Hematopoietic multipotent progenitor cell treated with erythropoietin and hydrocortisone succinate and interleukin-3 and kit ligand, for 6 days (in vitro differentiated cells): ENCODE measurements at places on chromosomes 11 and 22.
A peak's percentile ranks its signal among the peaks of the same experiment; 100 is the strongest.

- DNase-seq = no peak
Observed at GRCh38 chr11:114137838-114138237, 78.3 kb downstream of the ZBTB16 start.

- no peak for DNase-seq
Observed at GRCh38 chr11:83020942-83021779, 50.5 kb downstream of the RAB30 start.

- DNase-seq = peak; percentile 21
Observed at GRCh38 chr22:45552580-45553350, 50.1 kb downstream of the FBLN1 start.

DNA sequence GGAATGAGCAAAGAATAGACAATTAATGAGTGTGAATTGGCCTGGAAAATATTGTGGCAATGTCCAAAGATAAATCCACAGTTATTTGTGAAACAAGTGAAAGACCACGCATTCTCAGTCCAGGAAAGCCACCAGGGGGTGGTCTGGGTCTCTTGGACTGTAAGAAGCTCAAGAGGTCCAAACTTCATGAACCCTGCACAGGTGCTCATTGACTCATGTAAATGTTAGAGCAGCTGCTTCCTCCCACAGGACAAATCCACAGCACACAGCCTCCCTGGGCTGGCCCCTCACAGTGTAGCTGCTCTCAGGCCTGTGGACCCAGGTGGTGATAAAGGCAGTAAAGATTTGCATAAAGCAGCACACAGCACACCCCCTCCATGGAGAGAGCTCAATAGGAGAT lies 114.0 kb downstream of the ZNF280B start:
- no peak for DNase-seq

DNA sequence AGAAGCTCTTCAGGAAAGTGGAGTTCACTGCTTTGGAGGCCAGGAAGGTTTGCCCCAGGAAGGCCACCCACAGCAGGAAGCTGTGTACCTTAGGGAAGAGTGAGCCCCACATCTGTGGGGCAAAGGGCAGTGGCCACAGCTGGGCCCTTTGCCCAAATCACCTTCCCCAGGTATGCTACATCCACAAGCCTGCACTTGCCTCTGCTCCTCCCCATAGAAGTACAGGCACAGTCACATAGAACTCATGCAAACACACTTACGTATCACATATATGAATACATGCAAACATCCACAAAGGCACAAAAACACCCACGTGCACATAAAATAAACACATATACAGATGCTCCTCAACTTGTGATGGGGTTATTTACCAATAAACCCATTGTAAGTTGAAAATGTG lies 2.1 kb downstream of the TRIM29 start:
- DNase-seq = no peak

- DNase-seq = no peak
Observed at GRCh38 chr11:2768471-2769408, 68.9 kb upstream of the KCNQ1OT1 start.

- no peak for DNase-seq
Observed at GRCh38 chr22:19645905-19646304, 68.4 kb upstream of the SEPTIN5 start.

- no peak for DNase-seq
Observed at GRCh38 chr11:19722702-19723101, 10.1 kb downstream of the NAV2 start.

DNA sequence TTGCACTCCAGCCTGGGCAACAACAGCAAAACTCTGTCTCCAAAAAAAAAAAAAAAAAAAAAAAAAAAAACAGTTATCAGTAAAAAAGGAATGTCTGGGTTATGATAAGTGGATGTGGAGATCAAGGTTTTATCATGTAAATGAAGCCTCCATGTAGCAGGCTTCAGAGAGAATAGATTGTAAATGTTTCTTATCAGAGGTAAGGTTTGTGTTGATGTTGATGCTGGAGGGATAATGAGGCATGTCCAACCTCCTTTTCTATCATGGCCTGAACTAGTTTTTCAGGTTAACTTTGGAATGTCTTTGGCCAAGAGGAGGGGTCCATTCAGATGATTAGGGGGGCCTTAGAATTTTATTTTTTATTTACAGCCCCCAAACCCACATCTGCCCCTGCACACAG lies 35.4 kb upstream of the TREH start:
- peak; percentile 23 for DNase-seq

GRCh38 chr22:26589367-26589844 lies 526 bp downstream of the TPST2 start:
- DNase-seq = peak; percentile 68

DNA sequence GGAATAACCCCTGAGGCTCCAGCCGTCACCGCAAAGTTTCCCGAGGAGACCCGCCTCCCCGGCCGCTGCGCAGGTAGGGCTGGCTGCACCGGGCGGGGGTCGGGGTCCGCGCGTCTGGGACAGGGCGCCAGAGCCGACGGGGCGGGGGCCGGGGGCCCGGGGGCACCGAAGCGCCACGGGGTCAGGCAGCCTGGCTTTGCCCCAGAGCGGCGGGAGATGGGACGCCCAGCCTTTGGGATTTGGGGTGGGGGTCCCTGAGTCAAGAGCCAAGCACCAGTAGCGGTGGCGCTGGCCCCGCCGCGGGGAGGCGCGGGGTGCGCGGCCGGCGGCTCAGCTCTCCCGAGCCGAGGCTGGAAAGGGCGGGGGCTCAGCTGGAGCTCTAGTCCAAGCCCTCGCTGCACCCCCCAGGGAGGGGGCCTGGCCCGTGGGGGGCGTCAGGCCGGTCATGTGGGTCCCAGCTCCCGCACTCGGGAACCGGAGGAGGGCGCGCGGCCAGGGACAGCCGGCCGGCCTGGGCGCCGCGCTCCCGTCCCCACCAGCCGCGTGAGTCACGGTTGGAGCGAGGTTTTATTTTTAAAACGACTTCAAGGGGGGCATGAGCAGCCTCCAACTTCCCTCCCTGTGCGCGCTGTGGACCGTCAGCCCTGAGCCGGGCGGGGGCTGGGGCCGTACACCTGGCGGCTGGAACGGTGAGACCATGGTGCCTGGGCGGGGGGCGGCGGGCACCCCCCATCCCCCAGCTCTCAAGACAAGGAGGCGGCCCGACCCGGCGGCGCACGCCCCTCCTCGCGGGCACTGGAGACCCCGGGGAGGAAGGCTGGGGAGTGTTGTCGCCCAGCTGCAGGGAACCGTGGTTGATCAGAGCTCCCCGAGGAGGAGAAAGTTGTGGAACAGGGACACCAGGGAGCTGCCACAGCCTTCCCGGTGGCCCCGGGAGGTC lies 626 bp downstream of the FLRT1 start:
- peak; percentile 35 for DNase-seq

DNA sequence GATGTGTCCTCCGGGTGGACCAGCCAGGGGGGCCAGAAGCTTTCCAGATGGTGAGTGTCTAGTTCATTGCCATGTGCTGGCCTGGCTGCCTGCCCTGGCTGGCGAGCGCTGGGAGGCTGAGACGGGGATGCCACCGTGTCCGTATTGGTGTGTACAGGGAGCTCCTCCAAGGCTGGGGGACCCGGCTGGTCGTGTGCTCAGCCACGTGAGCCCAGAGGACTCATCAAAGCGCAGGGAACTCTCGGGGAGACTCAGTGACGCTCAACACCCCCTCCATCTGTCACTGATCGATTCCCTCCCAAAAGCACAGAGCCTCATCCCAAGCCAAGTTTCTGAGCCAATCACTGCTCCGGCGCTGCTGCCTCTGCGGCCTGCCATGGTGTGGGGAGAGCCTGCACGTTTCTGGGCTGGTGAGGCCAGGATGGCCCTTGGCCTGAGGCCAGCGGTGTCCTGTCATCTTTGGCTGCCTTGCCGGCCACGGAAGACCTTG lies 423.7 kb downstream of the SHANK2 start:
- no peak for DNase-seq

- DNase-seq = no peak
Observed at GRCh38 chr11:118106789-118107335, 20.1 kb upstream of the SMIM35 start.

DNA sequence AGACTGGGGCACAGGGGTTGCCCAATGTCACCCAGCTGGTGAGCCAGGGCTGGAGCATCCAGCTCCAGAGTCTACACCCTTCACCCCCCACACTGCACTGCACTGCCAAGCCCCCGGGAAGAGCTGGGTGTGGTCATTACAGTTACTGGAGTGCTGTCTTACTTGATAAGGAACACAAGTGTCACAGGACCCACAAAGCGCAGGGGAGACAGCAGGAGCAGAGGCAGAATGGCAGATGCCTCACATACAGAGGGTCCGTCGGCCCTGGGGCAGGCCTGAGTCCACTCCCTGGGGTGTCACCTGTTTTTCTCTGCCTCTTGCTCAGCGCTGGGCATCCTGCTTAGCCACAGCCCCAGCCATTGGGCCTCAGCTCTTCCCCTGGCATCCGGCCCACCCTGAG lies 7.7 kb downstream of the IL2RB start:
- peak; percentile 95 for DNase-seq

DNA sequence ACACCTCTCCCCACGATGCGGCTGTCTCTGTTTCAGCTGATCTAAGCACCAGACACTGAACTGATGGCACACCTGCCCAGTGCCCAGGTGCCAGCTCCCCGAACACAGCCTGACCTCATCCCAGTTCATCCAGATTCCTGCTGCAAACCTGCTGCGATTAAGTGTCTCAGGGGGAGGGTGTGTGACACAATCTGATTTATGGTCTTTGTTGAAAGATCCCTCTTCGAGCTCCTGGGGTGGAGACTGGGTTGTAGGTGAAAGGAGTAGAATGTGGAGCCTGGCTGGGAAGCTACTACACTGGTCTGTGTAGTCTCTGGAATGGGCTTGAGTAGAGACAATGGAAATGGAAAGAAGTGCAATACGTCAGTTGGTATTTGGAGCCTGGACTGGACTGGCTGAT lies 390.3 kb downstream of the SHANK2 start:
- no peak for DNase-seq

DNA sequence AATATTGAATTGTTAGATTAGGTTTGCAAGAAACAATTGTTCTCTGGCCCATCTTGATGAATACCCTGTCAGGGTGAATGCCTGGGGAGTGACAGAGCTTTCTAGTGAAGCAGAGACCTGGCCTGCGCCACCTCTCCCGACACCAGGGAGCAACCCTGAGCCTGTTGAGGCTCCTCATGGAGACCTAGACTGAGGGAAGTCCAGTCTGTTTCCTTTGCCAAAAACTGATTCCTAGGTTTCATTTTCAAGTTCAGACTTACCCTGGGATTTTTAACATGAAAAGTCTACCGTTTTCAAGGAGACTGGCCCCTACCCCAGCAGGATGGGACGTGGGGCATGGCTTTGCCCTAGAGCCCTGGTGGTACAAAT lies 173.7 kb upstream of the SORL1-AS1 start:
- no peak for DNase-seq

GRCh38 chr11:44351006-44351660 lies 41.2 kb upstream of the ALX4 start:
- no peak for DNase-seq

- no peak for DNase-seq
Observed at GRCh38 chr11:3119141-3119821, 45.8 kb downstream of the OSBPL5 start.

DNA sequence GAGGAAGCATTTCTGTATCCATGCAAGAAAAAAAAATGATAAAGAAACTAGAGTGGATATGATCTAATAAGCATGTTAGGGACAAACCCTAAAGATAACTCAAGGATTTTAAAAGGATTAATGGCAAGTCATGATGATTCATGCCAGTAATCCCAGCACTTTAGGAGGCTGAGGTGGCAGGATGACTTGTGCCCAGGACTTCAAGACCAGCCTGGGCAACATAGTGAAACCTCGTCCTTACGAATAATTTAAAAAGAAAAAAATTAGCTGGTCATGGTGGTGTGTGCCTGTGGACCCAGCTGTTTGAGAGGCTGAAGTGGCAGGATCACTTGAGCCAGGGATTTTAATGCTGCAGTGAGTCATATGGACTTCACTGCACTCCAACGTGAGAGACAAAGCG lies 145.5 kb upstream of the BLID start:
- DNase-seq = no peak

GRCh38 chr22:45673482-45674175 lies 2.0 kb downstream of the ATXN10 start:
- DNase-seq = peak; percentile 81

DNA sequence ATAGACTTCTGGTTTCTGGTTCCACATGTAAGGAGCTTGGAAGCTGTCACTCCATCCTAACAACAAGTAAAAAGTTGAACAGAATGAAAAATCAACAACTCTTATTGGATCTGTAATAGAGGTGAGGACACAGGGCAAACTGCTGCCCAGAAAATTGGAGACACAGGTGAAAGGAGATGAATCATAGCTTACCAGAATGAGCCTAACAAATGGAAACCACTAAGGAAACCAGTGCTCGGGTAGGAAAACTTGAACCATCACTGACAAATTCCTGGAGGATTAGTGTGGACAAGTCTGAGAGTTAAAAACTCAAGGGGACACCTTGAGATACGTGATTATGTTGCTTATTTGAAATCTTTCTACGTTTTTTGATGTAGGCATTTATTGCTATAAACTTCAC lies 52.1 kb downstream of the GDPD4 start:
- no peak for DNase-seq

DNA sequence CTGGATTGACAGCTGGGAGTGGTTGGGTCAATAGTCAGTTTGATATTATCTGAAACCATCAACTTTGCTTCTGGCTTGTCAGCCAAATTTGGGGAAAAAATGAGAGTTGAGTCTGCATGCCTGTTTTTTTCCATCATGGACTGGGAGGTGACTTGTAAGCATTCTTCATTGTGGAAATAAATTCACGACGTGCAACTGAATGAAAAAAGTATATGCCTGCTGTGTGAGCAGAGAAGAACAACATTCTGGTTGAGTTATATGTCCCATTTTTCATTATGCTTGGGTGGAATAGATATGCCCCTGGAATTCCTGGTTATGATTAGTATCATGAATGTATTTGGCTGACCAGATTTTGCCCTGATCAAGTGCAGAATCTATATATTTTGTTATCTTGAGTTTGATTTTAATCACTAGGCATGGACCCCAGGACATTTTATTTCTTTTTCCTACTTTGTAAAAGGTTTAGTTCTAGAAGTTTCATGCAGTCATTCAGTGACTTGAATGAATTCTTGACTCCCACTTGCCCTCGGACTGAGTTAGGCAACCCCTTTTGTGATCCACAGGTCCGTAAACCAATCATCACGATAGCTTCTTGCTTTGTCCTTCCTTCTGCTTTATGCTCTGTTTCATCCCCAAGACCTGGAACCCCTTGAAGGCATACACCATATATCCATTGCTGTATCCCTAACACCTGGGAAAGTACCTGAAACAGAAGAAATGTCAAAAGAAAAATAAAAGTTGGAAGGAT lies 205.8 kb downstream of the NAV2 start:
- DNase-seq = no peak

- DNase-seq = peak; percentile 99
Observed at GRCh38 chr11:118415739-118416068, 14.3 kb downstream of the ATP5MG start.

GRCh38 chr11:12148882-12149281 lies 38.5 kb downstream of the MICAL2 start:
- DNase-seq = no peak
